ENCODE measurements at places on chromosomes 6 and 20.

- peak; percentile 91 for DNase-seq
These were observed 41.3 kb downstream of the SPDEF start for GRCh38 chr6:34514593-34515472.

DNA sequence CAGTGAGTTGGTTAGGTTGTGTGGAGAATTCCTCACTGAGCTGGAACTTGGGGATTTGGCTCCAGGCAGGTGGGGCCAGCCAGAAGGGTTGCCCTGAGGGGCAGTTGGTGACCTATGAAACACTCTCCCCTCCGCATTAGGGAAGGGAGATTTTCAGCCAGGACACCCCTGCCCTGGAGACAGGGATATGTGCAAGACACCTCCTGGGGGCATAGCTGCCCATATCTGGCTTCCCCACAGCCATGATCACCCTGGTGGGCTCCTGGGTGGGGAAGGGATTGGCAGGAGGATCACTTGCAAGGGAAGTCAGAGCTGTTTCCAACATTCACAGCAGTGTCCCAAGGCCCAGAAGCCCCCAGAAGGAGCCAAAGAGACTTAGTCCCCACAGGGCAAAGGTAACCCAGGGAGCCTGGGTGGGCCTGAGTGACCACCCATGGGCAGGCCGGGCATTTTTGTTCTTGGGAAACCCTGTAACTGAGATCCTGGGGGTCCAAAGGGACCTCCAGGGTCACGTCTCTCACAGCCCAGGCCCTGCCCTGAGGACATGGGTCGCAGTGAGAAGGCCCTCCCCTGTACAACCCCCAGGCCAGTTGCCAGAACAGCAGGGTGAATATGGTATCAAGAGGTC, 145.8 kb downstream of the MRPL14 start:
- no peak for DNase-seq

GRCh38 chr6:155067956-155068615, 73.0 kb downstream of the TIAM2 start:
- no peak for DNase-seq

DNA sequence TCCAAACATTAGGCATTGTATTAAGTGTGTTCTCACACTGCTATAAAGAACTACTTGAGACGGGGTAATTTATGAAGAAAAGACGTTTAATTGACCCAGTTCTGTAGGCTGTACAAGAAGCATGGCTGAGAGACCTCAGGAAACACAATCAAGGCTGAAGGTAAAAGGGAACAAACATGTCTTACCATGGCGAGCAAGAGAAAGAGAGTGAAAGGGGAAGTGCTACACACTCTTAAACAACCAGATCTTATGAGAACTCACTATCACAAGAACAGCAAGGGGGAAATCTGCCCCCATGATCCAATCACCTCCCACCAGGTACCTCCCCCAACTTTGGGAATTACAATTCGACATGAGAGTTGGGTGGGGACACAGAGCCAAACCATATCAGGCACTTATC, 86.6 kb upstream of the TOP1 start:
- no peak for DNase-seq

GRCh38 chr6:27177485-27178406, 69.8 kb upstream of the PRSS16 start:
- peak; percentile 85 for DNase-seq

DNA sequence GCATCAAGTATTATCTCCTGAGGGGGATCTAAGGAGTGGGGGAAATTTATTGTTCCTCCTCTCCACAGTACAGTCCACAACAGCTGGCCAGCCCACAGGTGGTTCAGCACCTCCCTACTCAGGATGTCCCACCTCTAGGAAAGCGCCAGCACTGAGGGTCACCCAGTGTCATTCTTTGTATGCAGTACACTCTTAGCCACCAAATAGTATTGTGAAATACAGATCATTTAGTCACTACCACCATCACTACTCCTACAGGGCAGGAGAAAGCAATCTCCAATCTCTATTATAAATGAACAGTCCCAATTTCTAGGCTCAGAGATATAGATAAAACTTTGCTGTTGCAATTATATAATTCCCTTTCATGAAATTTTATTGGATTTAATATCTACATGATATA, 6.3 kb upstream of the ZNF76 start:
- DNase-seq: no peak

DNA sequence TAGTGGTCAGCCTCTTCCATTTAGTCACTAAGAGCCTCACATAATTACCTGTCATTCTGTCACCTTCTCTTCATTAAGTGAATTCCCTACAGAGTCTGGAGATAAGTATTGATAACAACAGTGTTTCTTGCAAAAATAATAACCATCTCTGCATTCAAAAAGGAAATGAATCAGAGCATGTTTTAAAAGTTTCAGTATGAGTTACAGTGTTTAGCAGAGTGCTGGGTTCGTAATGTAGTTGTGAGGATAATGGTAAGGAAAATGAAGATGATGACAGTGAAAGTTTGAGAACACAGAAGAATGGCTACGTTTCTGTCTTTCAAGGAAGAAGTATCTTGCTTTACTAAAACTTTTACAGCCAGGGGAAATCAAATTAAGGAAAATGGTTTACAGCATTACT, 31.3 kb downstream of the GPRC6A start:
- no peak for DNase-seq

DNA sequence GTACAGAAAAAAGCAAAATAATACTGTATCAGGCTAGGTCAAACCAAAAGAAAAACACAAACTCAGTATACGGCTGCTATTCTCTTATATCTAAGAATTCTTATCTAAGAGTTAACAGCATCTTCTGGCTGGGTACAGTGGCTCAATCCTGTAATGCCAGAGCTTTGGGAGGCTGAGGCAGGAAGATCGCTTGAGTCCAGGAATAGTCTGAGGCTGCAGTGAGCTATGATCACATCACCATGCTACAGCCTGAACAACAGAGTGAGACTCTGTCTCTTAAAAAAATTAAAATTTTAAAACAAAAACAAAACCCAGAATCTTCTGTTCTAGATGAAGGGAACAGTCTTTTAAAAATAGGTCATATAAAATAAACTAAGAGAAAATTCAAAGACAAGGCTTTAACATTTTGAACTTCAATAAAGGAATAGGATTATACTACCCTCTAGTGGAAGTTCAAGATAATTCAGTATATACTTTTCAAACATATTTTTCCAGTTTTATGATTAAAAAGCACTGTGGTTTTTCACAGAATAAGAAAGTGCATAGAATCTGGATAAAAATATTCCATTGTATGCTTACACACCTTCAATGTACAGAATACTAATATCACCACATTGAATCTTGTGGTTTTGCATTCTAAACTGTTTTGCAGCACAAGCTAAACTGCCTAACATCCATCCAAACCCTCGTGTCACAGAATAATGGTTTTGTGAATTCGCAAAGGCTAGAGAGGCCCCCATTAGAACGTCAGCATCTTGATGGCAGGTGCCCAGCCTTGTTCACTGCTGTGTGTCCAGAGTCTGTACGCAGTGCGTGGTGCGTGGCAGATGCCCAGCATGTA, 39.3 kb downstream of the DTNBP1 start:
- DNase-seq: no peak

DNA sequence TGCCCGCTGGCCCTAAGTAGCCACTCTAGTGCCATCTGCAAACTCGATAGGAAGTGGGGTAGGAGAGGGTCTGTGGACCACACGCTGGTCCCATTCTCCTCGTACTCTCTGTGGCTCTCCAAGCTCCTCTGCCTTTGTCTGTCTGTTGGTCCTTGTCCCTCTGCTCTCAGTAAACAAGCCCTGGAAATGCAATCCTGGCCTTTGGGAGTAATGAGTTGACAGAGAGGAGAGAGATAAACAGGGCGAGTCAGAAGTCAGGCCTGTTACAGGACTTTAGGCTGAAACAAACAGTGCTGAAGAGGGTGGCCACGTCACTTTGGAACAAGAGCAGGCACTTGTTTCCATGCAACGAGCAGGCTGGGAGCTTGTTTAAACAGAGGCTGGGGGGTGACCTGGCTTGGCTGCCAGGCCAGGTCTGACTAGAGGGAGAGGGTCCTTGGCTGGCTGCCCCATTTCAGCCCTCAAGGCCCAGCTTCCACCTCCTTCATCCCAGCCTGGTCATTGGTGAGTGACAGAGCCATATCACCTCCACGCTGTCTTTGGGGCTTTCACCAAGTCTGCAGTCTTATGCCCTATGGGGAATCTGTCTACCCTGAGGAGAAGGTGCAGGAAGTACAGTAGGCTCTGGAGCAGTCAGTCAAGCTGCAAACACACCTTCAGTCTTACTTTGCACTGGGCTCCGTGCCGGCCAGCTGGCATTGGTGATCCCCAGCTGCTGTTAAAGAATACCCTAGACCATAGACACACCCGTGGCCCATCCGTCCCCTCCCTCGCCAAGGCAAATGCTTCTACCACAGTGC, 22.6 kb downstream of the FOXP4 start:
- DNase-seq: no peak

- DNase-seq: no peak
These were observed 73.1 kb upstream of the RIPOR2 start for GRCh38 chr6:25008707-25009392.

DNA sequence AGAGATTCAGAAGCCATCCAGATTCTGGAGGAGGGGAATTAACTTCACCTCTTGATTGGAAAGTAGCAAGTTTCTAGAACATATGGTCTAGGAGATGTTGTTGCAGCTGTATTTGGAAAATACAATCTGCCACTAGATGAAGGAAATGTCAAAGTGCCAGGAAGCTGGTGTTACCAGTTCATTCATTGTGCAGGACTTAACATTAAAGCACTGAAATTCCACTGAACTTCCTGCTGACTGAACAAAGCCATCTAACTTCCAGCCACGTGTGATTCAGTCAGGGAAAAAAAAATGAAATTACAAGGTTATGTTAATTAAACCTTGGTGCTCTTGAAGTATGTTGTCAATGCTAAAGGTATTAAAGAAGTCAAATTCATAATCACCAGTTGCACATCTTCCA, 321.5 kb upstream of the SASH1 start:
- DNase-seq: no peak

DNA sequence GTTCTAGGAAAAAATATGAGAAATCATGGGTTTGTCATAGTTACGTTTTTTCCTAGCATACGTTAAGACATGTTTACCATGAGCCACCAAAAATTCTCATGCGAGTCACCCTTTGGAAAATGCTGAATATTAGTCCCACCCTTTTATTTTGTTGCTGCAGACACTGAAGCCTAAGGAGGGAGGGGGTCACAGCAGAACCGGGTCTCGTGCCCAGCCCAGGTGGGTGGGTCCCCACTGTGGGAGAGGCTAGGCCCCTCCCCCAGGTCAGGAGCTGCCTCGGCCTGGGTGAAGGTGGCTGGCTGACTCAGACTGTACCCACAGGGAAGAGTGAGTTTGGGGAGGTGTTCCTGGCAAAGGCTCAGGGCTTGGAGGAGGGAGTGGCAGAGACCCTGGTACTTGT, 26.2 kb upstream of the SRF start:
- DNase-seq: no peak

DNA sequence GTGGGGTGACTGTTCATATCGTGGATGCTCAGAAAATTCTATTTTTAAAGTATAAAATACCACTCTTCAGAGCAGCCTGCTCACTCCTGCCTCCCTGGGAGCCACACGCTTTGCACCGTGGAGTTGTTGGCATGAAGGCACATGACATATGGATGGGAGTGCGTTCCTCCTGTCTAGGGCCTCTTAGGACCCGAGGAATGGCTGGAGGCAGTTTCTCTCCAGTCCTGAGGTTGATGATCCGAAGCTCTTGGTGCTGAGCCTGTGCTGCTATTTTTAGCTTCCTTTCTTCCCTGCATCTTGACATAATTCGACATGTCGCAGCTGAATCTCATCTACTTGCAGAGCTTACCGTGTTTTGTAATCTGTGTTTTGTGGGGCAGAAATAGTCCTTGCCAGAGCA, 73.9 kb downstream of the PHACTR3 start:
- DNase-seq: no peak

DNA sequence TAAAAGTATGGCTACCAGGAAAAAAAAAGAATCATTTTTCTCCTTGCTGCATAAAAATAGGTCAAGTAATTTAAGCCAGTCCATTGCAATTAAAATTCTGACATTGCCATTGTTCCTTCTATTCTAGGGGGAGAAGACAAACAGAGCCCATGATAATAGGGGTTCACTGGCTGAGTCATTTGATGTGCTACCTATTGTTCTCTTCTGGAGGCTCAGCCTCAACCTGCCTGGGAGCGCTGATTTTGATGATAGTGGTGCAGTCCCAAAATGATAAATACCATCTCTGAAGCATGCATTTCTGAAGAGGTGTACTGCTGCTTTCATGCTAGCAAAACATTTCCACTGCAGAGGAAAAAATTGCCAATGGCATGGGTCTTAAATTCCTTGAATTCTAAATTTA, 5.8 kb downstream of the CITED2 start:
- DNase-seq: no peak

DNA sequence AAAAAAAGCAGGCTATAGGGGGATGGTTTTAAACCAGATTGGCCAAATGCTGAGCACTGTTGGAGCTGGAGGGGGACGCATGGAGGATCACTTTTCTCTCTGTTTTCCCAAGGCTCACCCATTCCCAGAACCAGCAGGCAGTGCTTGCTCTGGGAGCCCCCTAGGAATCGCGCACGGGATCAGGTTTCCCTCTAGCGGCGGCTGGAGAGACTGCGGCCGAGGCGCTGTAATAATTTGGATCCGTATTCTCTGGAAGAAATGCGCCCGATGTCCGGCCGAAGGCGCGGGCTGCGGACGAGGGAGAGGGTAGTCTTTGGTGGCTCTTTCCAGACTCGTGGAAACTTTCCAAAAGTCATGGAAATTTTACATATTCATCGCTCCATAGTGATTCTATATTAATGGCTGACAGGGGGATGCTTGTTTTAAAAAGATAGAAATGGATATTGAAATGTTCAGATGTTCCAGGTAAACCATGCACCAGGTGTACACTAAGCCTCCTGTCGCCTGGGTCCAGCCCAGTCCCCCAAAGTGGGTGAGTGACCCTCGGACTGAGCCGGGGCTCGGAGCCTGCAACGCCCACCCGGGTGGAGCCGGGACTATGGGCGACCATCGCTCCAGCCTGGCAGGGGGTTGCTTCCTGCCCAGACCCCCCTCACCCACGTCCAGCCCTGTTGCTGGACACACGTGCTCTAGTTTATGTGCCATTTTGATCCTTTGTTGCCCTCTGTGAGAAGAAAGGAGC, 78.7 kb upstream of the PHACTR3 start:
- peak; percentile 85 for DNase-seq

GRCh38 chr6:16398587-16398986, 160.2 kb downstream of the GMPR start:
- no peak for DNase-seq

GRCh38 chr6:8400663-8401062, 34.7 kb downstream of the SLC35B3 start:
- no peak for DNase-seq

GRCh38 chr20:56857950-56858349, 228.8 kb downstream of the TFAP2C start:
- DNase-seq: no peak
